Activated CD4-positive, CD25-positive, alpha-beta regulatory T cell treated with anti-CD3 and anti-CD28 coated beads, Interleukin-2, amount 50 U/mL, for 72 hours (primary cell): ENCODE measurements at places on chromosomes 2 and 18.

- DNase-seq: no peak
Measured at GRCh38 chr2:11228692-11229091, 73.4 kb downstream of the SLC66A3 start.

- DNase-seq: no peak
Measured at GRCh38 chr2:218123986-218124385, 1.8 kb upstream of the CXCR2 start.

- DNase-seq: no peak
Measured at GRCh38 chr2:182980115-182980514, 58.1 kb downstream of the NCKAP1 start.

GRCh38 chr18:9153256-9153655 is 16.7 kb downstream of the ANKRD12 start:
- DNase-seq: no peak

DNA sequence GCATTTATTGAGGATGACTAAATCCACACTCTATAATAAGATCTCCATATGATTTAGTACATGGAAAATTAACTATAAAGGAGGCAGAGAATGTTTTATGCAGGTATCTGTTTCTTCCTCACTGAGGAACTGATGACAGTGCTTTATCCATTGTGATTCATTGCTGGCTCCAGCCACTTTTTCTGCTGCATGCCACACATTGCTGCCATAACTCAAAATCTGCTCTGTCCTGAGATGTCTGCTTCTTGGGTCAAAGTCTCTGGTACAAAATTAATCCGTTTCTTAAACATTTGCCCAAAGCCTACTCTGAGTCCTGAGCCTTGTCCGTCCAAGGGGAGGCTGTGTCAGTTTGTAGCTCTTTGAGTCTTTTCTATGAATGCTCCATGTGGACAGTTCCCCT is 15.5 kb upstream of the ARHGAP28 start:
- DNase-seq: no peak

DNA sequence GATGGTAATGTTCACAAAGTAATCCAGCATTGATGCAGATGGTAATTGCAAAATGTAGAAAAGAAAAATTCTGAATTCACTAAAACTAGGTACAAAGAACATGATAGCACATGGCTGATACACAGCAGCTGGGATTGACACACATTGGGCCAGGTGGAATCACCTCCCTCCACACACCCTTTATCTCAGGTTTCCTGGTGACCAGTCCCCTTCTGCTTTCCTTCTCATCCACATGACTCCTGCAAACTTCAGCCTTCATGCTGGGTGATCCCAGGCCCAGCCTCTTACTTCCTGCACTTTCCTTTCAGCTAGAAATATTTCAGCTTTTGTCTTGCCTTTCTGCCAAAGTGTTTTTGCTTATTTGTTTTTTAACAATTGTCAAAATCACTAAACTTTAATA is 246.9 kb downstream of the LNPK start:
- DNase-seq: no peak
